ENCODE measurements at places on chromosomes 12 and 14.

GRCh38 chr12:77800501-77800900 is 30.2 kb upstream of the NAV3 start:
- DNase-seq, result no peak

- DNase-seq, result no peak
Observed at GRCh38 chr14:95480109-95480886, 36.2 kb downstream of the SYNE3 start.

GRCh38 chr14:102878174-102878969 is 44.1 kb upstream of the AMN start:
- DNase-seq, result no peak

DNA sequence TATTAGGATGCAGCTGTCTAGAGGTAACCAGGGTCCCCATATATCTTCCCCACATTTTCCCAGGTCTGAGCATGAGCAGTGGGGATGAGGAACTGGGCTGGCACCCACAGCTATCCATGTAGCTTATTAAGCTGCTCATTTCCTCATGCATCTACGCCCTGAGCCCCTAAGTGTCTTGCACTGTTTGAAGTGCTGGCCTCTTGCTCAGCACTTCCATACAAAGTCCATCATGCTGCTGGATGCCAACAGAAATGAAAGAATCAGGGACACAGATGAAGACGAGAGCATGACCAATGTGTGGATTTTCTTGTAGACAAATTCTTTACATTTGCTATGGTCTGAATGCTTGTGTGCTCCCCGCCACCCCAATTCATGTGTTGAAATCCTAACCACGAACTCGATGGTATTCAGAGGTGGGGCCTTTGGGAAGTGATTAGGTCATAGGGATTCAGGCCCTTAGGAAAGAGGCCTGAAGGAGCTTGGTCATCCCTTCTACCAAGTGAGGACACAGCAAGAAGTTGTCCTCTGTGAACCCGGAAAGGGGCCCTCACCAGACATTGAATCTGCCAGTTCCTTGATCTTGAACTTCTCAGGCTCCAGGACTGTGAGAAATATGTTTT is 54.5 kb downstream of the C12orf75 start:
- DNase-seq, result no peak

DNA sequence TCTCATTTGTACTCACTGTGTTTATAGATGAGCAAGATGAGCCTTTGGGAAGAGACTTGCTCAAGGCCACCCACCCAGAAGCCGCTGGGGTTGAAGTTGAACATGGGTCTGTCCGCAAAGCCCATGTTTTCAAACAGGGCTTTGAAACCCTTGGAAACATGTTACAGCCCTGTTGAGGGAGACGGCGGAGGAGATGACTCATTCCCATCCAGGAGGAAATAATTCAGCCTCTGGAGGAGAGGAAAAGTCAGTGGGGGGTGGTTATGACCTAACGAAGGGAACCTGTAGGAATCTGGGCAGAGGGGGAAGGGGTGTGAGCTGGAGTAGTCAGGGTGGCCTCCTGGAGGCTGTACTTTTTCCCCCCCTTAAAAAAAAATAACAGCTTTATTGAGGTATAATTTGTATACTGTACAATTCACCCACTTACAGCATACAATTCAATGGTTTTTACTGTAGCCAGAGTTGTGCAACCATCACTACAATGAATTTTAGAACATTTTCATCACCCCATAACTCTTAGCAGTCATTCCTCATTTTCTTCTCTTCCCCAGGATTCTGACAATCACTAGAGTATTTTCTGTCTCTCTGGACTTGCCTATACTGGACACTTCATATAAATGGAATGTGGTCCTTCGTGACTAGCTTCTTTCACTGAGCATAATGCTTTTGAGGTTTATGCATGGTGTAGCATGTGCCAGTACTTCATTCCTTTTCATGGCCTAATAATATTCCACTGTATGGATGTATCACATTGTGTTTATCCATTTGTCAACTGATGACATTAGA is 1.9 kb upstream of the RIN3 start:
- DNase-seq, result no peak

DNA sequence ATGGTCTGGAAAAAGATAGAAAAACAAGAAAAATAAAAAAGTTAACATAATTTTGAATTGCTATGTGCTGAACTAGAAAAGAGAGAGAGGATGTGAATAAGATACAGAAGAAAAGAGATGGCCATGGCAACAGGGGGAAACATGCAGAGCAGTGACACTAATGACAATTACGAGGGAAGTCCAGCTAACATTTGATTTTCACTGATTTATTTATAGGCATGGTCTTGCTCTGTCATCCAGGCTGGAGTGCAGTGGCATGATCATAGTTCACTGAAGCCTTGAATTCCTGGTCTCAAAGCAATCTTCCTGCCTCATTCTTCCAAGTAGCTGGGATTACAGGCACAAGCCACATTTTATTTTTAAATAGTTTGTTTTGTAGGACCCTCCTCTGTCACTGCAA is 1.8 kb downstream of the OR6C74 start:
- DNase-seq, result no peak

GRCh38 chr14:20492486-20492885 is 12.9 kb upstream of the RNASE10 start:
- no peak for DNase-seq

DNA sequence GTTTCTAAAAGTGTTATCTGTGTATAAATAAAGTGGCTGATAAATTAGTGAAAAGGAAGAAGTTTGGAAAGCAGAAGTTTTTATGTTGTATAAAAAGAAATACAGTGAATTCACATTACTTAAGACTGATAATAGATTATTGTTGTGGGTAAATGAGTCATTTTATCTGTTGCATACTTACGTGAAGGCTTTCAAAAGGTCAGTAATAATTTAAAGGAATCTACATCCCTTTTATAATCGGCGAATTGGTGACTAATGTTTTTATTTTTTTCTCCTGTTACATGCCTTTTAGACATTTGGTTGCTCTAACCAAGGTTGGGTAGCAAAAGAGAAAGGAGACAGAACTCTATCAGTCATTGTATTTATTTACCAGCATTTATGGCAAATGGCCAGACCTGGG is 155.9 kb downstream of the SLC41A2 start:
- no peak for DNase-seq

DNA sequence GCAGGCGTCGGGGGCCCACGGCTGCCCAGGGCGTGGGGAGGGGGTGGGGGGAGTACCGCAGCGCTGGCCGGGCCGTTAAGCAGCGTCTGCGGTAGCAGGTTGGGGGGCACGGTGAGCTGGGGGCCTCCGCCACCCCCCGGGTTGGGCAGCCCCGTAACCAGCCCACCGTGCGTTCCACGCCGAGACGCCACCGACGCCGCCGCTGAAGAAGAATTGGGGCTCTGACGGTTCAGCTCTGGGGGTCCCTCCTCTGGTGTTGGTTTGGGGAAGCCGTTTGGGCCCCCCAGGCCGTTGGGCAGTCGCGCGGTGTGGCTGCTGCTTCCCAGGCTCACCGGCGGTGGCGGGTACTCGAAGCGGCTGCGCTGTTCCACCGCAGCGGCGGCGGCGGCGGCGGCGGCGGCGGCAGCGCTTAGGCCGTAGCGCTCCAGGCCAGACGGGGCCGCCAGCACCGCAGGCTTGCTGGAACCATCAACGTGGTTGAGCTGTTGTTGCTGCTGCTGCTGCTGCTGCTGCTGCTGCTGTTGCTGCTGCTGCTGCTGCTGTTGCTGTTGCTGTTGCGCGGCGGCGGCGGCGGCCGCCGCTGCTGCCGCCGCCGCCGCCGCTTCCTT is 1.5 kb downstream of the IRF2BPL start:
- DNase-seq, result no peak

DNA sequence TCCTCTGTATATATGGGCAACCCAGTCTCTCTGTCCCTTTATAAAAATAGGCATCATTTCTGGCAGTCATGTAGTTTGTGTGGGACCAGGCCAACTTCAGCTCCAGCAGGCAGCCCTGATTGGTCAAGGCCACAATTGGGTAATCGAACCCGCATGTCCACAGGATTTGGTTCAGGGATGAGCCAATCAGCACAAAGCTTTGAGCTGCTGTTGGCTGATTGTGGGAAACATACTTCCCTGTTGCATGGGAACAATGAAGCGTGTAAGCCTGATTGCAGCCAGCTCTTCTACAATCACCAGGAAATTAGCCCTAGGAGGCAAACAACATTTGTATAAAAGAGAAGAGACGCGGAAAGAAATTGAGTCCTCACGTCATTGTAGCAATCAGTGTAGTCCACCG is 328.6 kb downstream of the PCNX1 start:
- no peak for DNase-seq

DNA sequence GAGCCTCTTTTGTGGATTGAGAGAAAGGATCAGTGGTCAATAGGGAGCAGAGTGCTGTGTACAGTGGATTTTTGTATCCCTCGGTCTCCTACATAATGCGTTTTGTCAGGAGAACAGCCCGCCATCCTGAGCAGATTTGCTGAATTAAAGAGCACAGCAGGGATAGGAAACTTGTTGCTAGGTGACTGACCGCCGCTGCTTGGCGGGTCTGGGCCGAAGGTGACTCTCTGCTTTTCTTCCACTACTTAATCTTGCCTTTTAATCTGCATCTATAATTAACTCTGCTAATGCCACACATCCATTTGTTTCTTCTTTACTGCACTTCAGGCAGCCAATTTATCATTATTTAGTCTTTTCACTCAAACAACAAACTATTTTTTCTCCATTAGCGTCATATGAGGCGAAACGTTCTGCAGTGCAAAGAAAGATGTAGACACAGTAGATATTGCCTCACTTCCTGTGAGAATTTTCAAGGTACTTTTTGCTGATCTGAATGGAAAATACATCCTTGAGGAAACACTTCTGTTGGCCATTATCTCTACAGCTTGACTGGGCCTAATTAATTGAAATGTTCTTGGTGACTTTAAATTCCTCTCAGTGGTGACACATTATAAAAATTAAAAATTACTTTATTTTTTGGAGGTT is 108.0 kb downstream of the PPM1A start:
- DNase-seq, result no peak

DNA sequence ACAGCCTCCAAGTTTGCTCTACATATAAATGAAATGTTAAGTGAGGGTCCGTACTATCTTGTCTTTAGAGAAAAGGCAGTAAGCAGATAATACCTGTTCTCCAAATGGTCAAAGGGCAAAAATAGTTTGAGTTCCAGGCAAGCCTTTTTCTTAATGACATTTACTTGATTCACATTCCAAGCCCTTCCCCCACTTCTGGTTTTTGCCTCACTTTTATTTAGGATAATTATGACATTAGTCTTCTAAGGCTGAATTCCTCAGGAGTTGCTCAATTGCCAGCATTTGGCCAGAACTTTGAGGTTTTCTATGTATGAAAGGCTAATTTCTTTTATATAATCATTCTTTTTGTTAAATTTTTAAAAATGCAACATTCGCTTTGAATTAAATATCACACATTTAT is 62.5 kb upstream of the DUSP6 start:
- no peak for DNase-seq

DNA sequence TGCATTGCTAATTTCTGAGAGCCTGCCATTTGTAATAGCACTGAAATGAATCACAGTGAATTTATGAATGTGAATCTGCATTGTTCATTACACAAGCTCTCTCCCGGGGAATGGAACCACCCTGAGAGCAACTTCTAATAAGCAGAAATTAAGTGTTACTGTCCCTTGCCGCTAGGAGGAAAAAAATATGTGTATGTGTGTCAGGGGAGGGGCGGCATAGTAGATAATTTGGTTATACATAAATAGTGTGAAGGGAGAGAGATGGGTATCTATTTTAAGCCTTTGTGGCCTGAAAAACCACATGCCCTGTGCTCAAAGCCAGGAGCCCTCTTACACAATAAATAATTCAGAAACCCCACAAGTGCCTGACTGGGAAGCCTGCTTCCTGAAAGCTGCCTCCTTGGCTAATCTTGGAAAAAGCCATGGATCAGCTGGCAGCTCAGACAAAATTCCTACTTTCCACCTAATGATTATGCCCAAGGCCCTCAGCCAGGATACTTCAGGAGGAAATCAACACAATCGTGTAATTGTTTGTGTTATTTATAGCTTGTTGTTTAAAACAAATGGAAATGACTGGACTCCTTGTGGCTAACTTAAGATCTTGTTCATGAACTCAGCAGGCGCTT is 366.2 kb upstream of the KITLG start:
- no peak for DNase-seq

DNA sequence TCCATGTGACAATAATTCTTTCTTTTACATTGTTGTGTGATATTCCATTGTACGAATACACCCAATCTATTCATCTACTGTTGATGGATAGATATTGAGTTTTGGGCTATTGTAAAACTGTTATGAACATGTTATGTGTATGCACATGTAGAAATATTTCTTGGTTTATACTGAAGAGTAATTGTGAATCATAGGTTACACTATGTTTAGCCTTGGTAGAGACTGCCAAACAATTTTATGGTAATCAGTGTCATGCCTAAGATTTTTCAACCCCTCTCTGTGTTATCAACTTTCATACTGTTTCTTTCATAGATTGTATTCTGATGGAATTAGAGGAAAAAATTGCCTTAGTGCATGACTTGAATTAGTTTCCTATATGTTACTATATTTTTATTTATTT is 39.5 kb downstream of the FRMD6 start:
- DNase-seq, result no peak

- DNase-seq, result no peak
Observed at GRCh38 chr12:92540782-92541423, 161.9 kb upstream of the PLEKHG7 start.

DNA sequence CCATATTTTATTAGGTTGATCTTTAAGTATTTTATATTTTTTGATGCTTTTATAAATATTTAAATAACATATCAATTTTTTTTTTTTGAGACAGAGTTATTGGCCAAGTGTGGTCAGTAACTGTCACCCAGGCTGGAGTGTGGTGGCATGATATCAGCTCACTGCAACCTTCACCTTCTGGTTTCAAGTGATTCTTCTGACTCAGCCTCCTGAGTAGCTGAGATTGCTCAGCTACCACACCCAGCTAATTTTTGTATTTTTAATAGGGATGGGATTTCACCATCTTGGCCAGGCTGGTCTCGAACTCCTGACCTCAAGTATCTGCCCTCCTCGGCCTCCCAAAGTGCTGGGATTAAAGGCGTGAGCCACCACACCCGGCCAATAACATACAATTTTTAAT is 71.1 kb downstream of the FUT8 start:
- DNase-seq, result no peak

DNA sequence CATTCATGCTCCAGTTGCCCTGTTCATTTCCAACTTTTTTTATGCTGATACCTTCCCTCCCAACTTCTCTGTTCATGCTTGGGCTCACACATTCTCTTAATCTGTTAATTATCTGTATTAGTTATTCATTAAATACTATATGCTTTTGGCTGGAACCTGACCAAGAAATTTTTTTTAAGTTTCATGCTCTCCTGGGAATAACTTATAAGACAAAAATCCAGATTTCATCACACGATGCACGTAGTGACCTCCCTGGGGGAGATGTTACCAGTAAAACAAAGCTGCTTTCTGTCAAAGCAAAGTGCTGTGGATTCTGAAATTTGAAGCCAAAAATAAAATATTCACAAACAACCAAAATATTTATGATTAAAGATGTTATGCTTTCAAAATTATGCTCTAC is 215.0 kb upstream of the USP15 start:
- no peak for DNase-seq

- DNase-seq, result no peak
Observed at GRCh38 chr12:82019533-82019932, 260.4 kb upstream of the PPFIA2 start.

DNA sequence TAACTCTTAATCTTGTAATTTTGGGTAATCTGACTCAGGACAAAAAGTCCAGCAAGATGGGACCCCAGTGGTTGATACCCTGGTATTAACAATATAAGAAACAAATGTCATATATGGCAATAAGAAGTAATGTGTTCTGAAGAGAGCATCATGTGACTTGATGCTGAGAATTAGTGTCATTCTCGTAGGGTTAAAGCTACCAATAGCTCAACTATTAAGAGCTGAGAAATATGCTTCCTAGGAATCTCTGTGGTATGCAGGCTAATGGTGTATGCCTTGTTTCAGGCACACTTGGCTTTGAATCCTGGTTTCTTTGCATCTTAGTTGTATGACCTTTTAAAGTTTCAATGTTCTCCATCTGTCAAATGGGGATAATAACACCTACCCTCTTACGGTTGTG is 9.1 kb downstream of the MYRFL start:
- DNase-seq, result no peak

Data from activated T-cell treated with anti-CD3 and anti-CD28 coated beads for 4 hours (primary cell).